ENCODE measurements at places on chromosomes 4 and X.

DNA sequence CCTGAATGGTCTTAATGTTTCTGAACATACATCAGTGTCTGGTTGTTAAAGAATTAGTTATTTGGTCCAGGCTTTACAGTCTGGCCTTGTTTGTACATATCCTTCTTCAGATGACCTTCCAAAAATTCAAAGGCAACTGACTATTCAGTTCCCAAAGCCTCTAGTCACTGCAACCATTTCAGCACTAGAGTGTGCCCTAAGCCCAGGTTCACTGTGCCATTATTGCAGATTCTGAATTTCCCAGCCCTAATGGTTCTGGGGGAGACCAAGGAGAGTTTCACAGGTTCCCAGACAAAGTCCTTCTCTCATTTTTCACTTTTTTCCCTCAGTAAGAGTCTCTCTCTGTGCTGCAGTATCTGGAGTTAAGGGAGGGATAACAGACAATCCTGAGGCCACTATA lies 235.8 kb downstream of the TRAM1L1 start:
- DNase-seq, result no peak

DNA sequence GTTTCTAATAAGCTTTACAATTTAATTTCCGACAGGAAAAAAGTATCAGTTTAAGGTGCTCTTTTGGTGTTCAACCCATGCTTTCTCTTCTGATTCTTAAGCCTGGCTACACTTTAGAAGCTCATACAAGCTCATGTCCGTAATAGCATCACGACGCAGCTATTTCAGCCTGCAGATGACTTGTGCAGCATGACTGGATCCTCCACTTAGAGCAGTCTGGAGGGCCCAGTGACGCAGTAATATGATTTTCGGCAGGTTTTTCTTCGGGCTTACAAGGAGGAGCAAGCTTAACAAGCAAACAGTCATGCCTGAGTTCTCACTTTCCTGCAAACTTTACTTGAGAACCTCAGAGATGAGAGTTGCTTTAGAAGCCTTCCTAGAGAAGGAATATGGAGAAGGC lies 85.3 kb upstream of the MAML3 start:
- DNase-seq, result no peak

GRCh38 chr4:127311924-127312323 lies 320.8 kb upstream of the INTU start:
- no peak for DNase-seq

GRCh38 chrX:136691028-136691809 lies 43.3 kb downstream of the CD40LG start:
- DNase-seq, result no peak

GRCh38 chr4:5517372-5517771 lies 191.0 kb downstream of the EVC2 start:
- DNase-seq, result no peak

DNA sequence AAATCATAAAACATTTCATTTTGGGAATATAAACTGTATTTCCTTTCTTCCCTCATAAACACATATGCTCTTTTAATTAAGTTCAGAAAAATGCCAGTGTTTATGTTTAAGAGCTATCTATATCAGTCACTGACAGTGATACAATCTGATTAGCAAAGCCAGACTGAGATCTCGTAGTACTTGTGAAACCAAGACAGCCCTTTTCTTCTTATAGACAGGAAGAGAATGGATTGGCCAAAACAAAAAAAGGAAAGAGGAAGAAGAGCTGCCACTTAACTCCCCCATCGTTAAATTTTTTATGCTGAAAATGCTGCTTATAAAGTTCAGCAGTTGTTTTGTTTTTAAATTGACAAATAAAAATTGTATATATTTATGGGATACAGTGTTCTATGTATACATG lies 87.4 kb downstream of the PLAC1 start:
- DNase-seq, result peak; percentile 30

DNA sequence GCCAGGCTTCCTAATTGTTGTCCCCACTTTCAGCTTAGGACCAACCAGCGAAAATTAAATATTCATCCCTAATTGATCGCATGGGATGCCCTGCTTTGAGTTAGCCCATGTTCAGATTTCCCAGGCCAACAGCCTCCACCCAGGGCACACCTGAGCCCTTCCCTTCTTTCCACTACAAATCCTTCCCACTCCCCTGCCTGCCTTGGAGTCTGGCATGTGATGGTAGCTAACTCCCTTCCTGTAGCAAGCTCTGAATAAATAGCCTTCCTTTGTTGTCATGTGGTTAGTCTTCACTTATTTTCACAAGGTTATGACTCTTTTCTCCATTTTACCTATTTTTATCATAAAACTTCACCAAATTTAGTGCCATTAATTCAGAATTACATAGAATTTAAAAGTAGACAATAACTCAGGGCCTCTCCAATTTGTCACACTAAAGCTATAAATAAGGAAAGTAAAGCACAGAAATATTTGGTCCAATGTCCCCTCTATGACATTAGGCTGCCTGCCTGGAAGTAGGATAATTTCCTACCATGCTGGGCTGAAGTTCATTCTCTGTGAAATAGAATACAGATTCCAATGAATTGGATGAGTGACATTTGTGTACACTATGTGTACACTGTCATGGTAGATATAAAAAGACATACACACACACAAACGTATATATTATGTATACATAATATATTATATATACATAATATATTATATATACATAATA lies 166.4 kb upstream of the CPEB2 start:
- DNase-seq, result no peak

DNA sequence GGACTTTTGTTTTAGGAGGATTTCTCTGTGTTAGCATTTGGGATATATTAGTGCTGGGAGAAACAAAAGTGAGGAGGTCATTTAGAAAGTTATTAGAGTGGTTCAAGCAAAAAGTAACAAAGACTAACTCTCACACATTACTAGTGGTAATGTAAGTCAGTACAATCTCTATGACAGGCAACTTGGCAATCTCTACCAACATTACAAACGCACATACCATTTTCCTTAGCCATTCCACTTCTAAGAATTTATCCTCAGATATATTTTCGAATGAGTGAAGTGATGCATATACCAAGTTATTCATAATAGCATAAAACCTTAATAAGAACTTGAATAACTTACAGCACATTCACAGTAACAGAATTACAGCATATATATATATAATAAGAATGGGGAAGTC lies 146.2 kb downstream of the PRSS12 start:
- DNase-seq, result no peak

- DNase-seq, result no peak
These were observed 14.2 kb upstream of the ADD1 start for GRCh38 chr4:2829321-2829932.

GRCh38 chr4:76058302-76058701 lies 16.2 kb upstream of the ART3 start:
- peak; percentile 76 for DNase-seq

DNA sequence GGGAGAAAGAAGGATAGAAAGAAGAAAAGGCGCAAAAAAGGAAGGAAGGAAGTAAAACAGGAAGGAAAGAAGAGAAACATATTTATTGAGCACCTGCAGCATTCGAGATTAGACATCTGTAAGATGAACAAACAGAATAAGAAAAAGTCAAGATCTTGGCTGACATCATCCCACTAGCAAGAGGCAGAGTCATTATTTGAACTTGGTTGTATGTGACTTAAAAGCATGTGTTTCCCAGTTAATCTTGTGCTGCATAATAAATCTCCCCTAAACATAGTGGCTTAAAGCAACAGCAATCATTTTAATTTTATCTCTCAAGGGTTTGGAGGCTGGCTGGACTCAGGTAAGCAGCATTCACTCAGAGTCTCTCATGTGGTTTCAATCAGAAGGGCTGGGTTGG lies 38.5 kb upstream of the COX7B2 start:
- no peak for DNase-seq

DNA sequence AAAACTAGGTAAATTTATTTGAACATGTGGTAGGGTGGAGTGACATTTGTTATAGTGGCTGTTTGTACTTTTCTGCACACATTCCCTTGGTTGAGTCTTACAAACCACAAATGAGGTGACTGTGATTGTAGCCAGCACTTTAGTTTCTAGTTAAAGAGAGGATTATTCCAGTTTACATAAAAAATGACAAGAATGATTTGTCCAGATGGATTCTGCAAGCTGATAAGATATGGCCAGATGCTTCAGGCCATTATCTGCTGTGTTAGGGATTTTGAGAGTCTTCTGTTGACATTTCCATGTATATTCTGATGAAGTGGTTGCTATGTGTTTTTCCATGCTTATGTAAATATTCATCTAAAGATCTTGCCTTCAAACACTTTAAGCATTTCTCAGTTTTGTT lies 31.0 kb upstream of the PDE5A start:
- no peak for DNase-seq

DNA sequence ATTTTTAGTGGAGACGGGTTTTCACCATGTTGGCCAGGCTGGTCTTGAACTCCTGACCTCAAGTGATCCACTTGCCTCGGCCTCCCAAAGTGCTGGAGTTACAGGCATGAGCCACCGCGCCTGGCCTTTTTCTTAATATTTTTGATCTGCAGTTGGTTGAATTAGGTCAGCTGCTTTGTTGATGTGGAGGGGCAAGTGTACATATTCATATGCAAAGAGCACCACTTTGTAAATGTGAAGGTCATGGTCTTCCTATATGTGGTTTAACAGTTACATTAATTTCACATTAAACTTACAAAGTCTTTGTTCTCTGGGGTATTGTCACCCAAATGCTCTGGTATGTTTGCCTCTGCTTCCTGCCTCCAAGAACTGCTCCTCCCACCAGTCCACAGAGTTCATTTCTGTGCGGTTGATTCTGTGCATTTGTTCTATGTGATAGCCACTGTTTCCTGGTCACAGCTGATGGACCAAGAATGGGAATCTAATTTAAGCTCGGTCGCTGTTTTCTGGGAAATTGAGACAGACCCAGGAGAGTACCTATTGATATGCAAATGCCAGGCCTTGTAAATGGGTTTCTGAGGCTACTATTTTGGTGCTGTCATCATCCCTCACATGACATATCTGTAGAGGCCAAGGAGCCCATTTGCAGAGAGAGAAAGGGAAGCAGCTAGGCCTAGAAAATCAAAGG lies 26.9 kb upstream of the HPSE start:
- no peak for DNase-seq

- DNase-seq, result no peak
These were observed 26.1 kb upstream of the EREG start for GRCh38 chr4:74338792-74339333.

DNA sequence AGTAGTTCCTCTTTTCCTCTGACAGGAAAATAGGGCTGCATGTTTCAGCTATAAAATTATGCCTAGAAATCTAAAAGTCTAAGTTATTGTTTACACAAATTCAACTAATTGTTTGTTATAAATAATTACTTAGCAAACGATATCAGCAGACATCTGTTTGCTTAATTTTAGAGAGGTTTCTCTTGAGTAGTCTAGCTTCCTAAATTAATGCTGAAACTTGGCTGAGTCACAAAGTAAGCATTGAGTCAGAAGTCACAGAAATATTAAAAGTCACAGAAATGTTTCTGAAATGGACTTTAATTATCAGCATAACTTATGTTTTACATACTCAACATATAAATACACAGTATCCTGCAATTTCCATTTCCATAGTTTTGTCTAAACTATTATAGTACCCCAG lies 1044.0 kb downstream of the CCSER1 start:
- DNase-seq, result no peak

- no peak for DNase-seq
These were observed 34.8 kb downstream of the YIPF6 start for GRCh38 chrX:68533656-68534055.

GRCh38 chr4:128866269-128866668 lies 56.8 kb downstream of the JADE1 start:
- DNase-seq, result no peak

DNA sequence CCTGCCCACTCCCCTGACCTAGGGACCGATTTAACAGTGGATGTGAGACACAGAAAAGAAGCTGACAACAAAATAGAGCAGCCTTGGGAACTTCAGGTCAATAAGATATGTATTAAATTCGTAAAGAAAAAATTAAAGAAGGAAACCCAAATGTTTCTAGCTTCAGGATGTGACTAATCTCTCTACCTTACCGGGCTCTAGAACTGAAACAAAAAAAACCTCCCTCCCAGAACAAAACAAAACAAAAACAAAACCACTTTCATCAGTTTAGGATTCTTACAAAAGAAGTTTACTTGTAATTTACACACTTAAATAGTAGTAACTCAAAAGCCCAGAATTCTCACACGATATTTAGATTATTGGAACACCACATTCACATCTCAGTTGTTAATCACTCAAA lies 185.8 kb upstream of the RPS6KA3 start:
- no peak for DNase-seq

DNA sequence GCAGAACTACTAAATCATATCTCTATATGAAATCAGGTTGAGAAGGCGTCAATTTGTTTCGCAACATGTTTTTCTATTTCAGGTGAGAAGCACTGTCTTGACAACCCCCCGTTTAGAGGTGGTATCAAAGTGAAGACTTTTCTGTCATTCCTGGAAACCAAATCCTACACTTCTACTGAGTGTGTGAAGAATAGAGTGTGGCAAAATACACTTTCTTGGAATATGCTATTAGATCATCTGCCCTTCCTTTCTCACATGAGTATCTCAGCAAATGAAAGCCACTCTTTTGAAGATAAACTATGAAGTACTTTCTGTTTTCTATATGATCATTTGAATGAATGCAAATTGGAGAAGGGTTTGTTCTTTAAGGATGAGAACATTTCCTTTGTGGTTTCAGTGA lies 174.0 kb upstream of the FMR1 start:
- no peak for DNase-seq

DNA sequence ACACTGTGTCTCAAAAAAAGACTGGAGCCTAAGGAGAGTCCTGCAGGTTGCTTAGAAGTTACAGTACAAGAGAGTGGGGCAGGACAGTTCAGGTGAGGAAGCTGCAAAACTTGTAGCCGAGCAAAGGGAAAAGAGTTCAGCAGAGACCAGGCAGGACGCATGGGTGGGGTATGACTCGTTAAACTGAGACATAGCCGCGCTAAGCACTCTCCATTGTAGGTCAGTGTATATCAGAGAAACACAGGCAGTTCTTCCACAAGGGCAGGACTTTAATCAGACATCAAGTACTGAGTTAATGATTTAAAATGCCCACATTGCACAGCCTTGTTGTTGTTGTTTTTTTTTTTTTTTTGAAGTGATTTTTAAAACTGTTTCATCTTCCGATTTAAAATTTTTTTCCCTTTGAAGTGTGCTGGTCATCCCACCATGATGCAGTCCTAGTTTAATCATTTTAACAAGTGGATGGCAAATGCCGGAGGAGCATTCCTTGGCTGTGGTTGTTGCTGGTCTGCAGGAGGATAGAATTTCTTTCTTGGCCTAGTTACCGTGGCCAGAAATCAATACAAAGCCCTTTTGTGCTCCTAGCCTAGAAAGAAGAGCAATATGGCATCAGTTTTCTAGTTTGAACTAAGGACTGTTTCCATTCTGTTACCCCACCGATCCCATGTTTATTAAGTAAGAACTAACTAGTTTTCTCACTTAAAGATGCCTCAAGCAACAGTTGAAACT lies 10.3 kb downstream of the LAP3 start:
- DNase-seq, result no peak

GRCh38 chr4:54872261-54872660 lies 214.5 kb downstream of the KIT start:
- no peak for DNase-seq

GRCh38 chr4:142121448-142122350 lies 485.3 kb downstream of the IL15 start:
- no peak for DNase-seq

GRCh38 chr4:115234405-115235093 lies 121.1 kb upstream of the NDST4 start:
- no peak for DNase-seq

GRCh38 chrX:68693481-68694434 lies 46.3 kb downstream of the STARD8 start:
- DNase-seq, result peak; percentile 14

- DNase-seq, result no peak
These were observed 1.2 kb downstream of the SPOCK3 start for GRCh38 chr4:167232805-167233684.

GRCh38 chr4:1416051-1416947 lies 10.1 kb upstream of the NKX1-1 start:
- no peak for DNase-seq

GRCh38 chr4:126755506-126755905 lies 877.3 kb upstream of the INTU start:
- no peak for DNase-seq
